ENCODE measurements at places on chromosomes 13 and 19.

GRCh38 chr13:61592489-61592888 is 176.8 kb upstream of the PCDH20 start:
- DNase-seq = no peak

- DNase-seq = no peak
Observed at GRCh38 chr13:67258482-67258881, 28.3 kb upstream of the PCDH9 start.

DNA sequence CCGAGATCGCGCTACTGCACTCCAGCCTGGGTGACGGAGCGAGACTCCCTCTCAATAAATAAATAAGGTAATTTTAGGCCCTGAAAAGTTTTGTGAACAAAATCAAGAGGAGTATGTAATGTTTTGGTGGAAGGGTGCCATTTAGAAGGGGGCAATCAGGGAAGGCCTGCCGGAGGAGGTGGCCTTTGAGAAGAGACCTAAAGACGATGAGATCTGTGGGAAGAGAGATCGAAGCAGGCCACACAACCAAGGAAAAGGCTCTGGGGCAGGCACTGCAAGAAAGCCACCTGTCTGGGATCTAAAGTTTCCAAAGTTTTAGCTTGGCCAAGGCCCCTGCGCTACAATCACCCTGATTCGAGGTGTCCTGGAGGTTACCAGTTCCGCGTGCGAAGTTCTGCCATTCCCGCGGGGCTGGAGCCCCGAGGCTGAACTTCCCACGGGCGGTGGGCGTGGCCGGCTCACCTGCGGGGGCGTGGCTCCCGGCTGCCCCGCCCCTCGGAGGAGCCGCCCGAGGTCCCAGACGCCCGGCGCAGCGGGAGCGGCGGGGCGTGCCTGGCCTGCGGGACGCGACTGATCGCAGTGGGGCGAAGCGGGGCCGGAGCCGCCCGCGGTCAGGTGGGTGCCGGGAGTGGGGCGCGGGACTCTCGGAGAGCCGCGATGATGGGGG is at the start of gene KLC3:
Gene KLC3, plus strand, starts transcription at position 519 of the 667 bp plus-strand sequence. CDS start 4,792 bp downstream, outside the sequence.
- DNase-seq = peak; percentile 25

- DNase-seq = peak; percentile 66
Observed at GRCh38 chr13:24274452-24275021, 34.8 kb upstream of the C1QTNF9 start.

GRCh38 chr19:35731779-35732405 is 10.4 kb downstream of the IGFLR1 start:
- DNase-seq = no peak

- DNase-seq = no peak
Observed at GRCh38 chr13:97185291-97185690, 36.8 kb upstream of the MBNL2 start.

GRCh38 chr13:46953331-46953730 is 56.5 kb upstream of the HTR2A start:
- no peak for DNase-seq

- DNase-seq = peak; percentile 27
Observed at GRCh38 chr13:30865123-30866049, 40.7 kb upstream of the MEDAG start.

GRCh38 chr13:68304286-68304893 is 1074.3 kb upstream of the PCDH9 start:
- no peak for DNase-seq

DNA sequence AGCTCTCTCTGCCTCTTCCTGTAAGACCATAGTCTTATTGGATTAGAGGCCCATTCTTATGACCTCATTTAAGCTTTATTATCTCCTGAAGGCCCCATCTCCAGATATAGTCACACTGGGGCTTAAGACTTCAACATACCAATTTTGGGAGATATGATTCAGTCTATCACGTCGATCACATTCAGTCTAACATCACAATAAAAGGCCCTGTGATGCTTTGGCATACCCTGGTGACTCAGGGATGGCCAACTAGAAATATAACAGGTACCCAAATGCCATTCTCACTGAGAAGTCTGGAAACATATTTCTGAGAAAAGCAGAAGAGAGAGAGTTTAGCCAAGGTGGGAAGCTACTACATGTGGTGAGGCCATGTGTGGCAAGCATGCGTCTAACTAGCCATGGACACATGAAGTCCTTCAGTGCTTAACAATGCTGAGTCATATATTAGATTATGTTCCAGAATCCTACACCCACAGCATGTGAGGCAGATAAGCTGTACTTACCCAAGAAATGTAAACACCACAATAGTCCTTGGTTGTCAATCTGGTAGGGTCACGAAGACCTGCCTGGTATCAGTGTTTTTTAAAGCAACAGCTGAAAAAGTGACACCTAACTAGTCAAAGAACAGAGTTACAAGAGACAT is 485.1 kb downstream of the FOXO1 start:
- no peak for DNase-seq

DNA sequence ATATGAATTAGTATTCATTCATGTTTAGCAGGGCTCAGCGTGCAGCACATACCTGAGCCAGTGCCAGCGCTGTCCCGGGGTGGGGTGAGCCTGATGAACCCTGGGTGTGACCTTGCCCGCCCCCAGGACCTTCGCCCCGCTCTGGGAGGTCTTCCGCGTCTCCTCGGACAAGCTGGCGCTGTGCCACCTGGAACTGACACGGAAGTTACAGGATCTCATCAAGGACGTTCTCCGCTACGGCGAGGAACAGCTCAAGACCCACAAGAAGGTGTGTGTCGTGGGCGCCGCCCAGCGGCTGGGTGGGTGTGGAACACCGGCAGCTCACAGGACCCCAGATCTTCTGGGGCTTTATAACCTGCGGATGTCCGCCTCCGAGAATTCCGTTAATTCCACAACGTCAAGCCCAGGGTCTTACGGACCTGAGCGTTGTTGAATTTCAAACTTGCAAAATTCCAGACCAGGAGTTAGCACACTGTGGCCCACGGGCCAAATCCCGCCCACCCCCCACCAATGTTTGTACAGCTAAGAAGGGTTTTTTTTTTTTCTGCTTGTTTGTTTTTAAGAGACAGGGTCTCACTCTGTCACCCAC is 15.4 kb downstream of the FCHO1 start:
- DNase-seq = peak; percentile 32

- DNase-seq = no peak
Observed at GRCh38 chr19:3707868-3708206, 347 bp upstream of the TJP3 start.

- no peak for DNase-seq
Observed at GRCh38 chr13:28375250-28375930, 119.5 kb downstream of the FLT1 start.

GRCh38 chr19:17490411-17490810 is 20.1 kb downstream of the SLC27A1 start:
- no peak for DNase-seq

DNA sequence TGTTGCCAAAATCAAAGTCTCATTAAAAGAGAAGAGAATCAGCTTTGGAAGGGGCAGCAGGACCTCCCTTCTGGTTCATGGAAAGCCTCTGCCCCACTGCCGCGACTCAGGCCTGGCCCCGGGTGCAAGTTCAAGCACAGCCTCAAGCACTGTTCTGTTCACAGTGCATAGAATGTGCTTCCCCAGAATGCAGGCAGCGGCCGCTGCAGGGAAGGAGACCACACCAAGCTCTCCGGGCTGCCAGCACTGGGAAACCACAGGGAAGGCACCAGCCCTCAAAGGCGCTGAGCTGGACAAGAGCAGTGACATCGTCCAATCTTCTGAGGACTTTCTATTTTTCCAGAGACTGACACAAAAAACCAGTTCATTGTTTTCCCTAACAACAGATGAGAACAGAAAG is 55.5 kb downstream of the CRYL1 start:
- no peak for DNase-seq

- DNase-seq = peak; percentile 93
Observed at GRCh38 chr19:6516659-6517291, 14.1 kb upstream of the TNFSF9 start.

- no peak for DNase-seq
Observed at GRCh38 chr19:55379174-55379573, 2.5 kb downstream of the TMEM190 start.

- DNase-seq = no peak
Observed at GRCh38 chr19:48443731-48444128, 2.1 kb upstream of the GRWD1 start.

DNA sequence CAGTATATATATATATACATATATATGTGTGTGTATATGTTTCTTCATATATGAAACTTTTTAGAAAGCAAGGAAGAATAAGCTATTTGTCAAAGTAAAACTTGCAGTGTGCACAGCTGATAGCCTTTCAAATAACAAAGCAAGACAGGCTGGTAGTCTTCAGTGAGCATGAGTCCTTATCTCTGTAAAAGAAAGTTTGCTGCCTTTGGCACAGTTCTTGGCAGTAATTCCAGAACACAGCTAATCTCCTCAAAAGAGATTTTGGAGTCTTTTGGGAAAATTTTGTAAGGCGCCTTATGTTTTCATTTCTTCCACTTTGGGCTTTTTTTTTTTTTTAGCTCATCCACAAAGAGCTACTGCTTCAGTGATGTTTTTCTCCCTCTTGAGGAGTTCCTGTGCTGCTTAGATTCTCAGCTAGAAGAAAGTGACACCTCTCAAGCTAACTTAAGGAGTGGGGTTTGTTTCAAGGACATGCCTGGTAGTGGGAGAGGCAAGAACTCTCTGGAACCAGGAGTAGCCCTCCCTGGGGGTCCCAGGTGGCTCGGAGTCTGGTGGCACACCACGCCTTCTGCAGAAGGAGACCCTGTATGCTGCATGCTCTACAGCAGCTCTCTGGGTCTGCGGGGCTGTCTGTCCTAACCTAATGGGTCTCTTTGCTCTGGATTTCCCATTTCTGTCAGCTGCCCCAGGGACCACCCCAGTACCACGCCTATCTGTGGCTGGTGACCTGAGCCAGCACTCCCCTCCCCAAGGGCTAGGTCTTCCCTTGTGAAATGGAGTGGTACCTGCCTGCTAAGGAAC is 58.8 kb downstream of the TNFRSF19 start:
- DNase-seq = no peak

DNA sequence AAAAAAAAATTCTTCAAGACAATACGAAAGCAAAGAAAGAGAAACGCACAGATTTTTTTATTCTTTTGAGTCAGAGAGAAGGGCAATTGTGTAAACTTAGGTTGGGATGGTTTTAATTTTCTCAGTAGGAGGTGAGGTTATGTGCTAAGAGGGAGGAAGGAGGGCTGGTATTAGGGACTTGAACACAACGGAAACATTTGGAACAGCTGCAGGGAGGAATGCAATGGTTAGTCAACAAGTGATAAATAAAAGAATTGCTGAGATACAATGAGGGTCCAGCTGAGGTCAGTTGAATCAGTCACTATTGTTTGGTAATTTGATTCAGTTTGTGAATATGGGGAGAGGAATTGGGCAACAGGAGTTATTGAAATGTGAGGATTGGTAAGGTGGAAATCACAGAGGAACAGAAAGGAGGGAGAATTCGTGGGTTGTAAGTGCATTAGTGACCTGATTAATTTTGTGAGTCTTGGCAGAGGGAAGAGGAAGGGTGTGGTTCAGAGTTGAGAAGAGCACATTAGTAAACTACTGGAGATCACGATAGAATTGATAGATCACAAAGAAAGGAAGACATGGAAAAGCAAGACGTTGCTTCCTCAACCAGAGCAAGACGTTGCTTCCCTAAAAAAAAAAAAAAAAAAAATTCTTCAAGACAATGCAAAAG is 499.5 kb upstream of the SPRY2 start:
- DNase-seq = no peak

- DNase-seq = no peak
Observed at GRCh38 chr13:57128909-57129308, 11.8 kb upstream of the PRR20A start.

DNA sequence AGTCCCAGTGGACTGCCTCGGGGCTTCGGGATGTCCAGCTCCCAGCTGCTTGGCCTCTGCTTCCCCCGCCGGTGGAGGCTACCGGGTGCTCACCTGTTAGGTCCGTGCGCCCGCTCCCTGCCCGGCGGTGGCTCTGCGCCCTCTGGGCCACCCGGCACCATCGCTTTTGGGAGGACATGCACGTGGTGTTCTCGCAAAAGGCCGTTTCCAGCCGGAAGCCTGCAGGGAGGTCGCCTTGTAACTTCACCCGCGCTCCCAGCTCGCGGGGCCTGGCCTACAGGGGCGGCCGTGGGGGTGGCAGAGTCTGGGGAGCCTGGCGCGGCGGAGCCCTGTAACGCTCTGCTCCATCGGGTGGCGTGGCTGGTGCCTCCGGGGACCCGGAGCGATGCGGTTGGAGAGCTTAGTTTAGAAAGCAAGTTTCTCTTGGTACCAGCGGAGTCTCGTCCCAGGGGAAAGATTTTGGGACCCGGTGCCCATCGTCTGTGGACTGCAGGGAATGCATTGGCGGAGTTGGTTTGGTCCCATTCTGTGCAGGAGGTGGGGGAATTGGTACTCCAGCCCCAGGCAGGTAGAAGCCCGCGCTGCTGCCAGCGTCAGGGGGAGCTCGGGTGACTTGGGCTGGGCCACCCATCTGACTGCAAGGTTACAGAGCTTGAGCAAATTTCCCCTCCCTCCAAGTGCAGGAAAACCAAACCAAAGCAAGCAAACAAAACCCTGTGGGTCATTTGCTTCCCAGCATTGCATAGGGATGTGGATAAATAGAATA is 673 bp downstream of the SPATA13 start:
- DNase-seq = peak; percentile 32

DNA sequence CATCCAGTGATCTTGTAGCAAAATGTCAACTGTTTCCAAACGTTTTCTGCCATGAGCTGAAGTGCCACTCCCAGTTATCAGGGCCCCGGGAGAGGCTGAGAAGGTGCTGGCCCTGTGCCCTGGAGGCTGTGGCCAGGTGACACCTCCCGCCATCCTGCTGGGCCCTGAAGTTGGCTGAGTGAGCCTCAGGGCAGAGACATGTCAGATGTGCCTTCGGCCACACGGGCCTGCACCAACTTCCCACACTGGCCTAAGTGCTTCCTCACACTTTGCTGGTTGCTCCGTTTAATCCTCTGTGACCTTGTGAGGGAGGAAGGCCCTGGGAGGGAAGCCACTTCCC is 4.8 kb downstream of the ADPRHL1 start:
- no peak for DNase-seq

- no peak for DNase-seq
Observed at GRCh38 chr19:38735257-38735686, 9.0 kb downstream of the CAPN12 start.

DNA sequence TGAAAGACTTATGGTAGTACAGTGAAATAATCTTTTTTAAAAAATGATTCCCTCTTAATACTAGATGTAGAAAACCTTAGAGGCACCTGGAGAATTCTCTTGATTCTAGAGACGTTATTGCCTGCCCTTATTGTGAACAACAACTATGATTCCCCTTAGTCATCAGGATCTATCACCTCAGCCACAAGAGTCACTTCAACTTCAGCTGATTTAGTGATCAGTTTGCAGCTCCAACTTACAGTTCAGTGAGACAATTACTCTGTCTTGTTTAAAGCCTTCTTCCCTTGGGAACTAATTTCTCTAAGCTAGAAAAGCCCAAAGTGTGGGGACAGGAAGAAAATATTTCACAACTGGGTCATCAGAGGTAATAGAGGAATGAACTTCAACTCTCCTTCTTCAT is 254.3 kb upstream of the SLITRK1 start:
- no peak for DNase-seq

DNA sequence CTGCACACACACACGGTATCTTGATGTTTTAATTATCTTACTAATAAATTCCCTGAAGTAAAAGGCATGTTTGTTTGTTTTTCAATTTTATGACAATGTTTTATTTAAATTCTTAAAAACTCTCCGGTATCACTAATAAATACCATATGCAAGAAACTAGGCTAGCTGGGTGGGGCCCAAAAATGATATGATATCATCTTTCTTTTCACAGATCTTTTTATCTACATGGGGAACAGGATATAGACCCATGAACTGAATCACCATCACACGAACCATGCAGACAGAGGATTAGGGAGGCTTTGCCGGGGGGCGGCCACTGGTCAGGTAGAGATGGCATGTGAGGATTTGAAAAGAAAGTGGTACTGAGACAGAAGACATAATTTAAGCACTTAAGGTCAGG is 266.4 kb downstream of the ENOX1 start:
- no peak for DNase-seq

- DNase-seq = no peak
Observed at GRCh38 chr13:42048342-42048683, at the start of gene DGKH. Gene DGKH, plus strand, starts transcription at chr13:42048648. Its CDS starts 126 bp downstream, at chr13:42048774.
